ENCODE measurements at places on chromosomes 6 and 20.

DNA sequence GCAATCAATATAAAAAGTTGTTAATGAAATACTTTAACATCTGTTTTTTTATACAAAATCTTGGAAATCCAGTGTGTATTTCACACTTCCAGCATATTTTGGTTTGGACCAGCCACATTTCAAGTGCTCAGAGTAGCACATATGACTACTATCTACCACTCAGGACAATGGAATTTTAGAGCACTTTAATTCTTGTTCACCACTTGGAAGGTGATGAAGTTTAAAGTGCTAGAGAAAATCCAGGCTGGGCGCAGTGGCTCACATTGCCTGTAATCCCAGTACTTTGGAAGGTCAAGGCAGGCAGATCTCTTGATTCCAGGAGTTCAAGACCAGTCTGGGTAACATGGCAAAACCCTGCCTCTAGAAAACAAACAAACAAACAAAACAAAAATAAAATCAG is 6.1 kb upstream of the SLC35B3 start:
- no peak for DNase-seq

DNA sequence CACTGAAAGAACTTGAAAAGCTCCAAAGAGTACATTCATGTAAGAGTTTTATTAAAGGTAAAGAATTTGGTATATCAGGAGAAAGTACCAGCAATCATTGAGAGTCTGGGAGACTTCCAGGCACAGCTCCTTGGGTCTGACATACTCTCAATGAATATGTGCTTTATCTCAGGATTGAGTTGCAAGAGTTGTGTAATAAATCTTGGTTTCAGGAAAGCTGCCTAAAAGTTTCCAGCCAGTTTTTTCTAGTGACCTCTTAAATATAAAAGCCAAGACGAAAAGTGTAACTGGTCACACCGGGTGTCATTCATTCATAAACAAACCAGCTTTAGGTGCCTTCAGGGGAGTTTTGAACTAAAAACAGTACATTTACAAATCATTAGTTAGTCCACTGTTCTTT is 21.6 kb upstream of the GJA1 start:
- DNase-seq, result no peak

GRCh38 chr6:42141603-42142117 is 760 bp downstream of the C6orf132 start:
- DNase-seq, result no peak

GRCh38 chr20:3751675-3752385 is 15.7 kb downstream of the ADISSP start:
- no peak for DNase-seq

DNA sequence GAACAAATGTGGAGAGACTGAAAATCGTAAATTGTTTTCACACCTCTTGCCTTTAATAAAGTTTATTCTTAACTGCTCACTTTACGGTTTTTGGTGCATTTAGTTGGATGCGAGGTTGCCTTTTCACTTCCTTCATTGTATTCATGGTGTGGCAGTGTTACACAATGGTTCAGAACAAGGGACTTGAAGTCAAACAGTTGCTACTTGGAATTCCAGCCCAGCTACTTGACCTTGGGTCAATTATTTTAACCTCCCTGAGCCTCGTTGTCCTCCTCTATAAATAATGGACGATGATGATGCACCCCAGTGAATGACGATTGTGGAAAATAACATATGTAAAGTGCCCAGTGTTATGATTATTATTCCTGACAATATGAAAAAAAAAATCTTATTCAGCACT is 72.3 kb downstream of the CARMIL1 start:
- DNase-seq, result no peak
